ENCODE measurements at places on chromosomes 5 and 9. TPM values are rescaled to one million over a fixed set of nuclear protein-coding genes. Genes with fewer than 3 reads are reported as not detected.

CD72 gene
- total RNA-seq, result 0.60 TPM

IL3 gene
- total RNA-seq, result not detected

TOMM5 gene
- 30.9 TPM for total RNA-seq

SIT1 gene
- 0.18 TPM for total RNA-seq

LYRM7 gene
- 6.0 TPM for total RNA-seq

COL27A1 gene
- total RNA-seq, result 21.6 TPM

WDR38 gene
- total RNA-seq, result not detected

IL31RA gene
- not detected for total RNA-seq

IGIP gene
- 5.1 TPM for total RNA-seq

LCP2 gene
- total RNA-seq, result 4.4 TPM

DDX4 gene
- total RNA-seq, result not detected

GDF9 gene
- total RNA-seq, result 0.71 TPM

TERT gene
- total RNA-seq, result not detected

PCDHB5 gene
- 0.74 TPM for total RNA-seq

ATP10B gene
- not detected for total RNA-seq

PCDHGB3 gene
- 0.93 TPM for total RNA-seq

All from right lobe of liver (tissue), 6 donors.